ENCODE measurements at places on chromosomes 12 and 14.

- DNase-seq, result no peak
These were observed 2.6 kb downstream of the GXYLT1 start for GRCh38 chr12:42141981-42142606.

DNA sequence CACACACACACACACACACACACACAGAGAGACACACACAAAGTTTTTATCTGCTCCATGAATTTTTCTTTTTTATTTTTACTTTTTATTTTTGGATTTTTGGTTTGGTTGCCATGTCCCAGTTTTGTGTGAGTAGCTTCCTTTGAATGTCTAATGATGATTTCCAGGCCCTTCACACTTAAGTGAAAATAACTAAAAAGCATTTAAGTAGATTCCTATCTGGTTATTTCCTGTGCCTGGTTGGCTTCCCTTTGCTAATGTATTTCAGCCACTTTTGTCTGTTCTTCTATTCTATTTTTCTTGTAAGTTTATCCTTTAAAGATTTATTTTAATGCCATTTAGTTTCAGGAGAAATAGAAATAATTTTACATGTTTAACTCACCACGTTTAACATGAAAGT lies 755.4 kb downstream of the SLC6A15 start:
- DNase-seq, result no peak

GRCh38 chr12:124797321-124797720 lies 66.3 kb downstream of the SCARB1 start:
- no peak for DNase-seq

DNA sequence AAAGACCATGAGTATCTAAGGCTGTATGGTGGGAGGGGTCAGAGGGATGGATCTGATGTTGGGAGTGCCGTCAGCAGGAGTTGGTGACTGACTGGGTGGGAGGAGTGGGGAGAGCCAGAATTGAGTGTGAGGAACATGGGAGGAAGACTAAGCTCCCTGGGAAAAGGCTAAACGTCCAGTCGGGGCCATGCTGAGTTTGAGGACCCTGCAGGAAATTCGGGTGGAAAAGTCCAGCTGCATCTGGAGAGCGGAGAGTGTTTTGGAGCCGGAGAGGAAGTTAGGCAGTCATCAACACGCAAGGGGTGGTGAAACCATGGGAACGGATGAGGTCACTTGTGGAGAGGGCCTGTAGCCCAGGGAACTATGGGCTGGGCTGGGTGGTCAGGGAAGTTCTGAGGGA lies 60.9 kb downstream of the ELK3 start:
- DNase-seq, result no peak

DNA sequence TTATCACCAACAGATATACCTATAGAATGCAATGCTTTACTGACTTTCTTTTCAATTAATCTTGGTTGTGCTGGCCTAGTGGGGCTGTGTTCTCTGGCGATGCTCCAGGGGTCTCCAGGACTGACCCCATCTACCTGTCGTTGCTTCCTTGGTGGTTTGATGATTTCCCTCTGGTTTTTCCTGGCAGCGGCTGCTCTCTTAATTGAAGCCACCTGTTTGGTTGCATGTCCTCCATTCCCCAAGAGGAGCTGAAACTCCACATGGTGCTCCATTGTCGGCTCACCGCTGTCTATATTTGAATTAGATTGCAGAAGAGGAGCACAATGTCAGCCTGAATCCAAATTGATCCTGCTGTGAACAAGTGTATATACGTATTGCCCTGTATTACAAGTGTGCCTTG lies 7.1 kb upstream of the IFNG-AS1 start:
- no peak for DNase-seq

GRCh38 chr14:64704143-64704742 lies at the start of gene PLEKHG3:
Gene PLEKHG3 (plus strand): TSS chr14:64704424. CDS start chr14:64727632, 23,208 bp downstream.
- peak; percentile 93 for DNase-seq

- DNase-seq, result no peak
These were observed 82.6 kb downstream of the SCARB1 start for GRCh38 chr12:124780752-124781685.

- no peak for DNase-seq
These were observed 883 bp downstream of the FOXJ2 start for GRCh38 chr12:8033153-8034044.

DNA sequence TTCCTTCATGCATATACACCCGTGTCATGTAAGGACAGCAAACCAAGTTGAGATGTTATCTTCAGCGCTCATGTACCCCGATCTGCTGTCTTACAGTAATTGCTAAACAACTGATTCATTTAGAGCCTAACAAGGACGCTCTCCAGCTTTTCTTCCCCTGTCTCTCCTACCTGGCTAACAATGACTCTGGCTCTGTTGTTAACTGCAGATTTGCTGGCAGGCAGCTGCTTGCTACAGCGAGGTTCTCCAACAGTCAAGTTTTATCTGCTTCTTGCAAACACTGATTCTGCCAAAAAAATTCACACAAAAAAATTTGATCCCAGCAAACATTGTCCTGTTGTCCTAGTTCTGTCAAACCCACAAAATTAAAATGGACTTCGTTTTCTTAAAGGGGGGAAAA lies 101.6 kb downstream of the OTX2 start:
- no peak for DNase-seq

GRCh38 chr14:32345311-32345791 lies 16.3 kb downstream of the AKAP6 start:
- DNase-seq, result no peak

GRCh38 chr12:11797317-11797913 lies 147.9 kb downstream of the ETV6 start:
- no peak for DNase-seq

GRCh38 chr12:120692524-120693033 lies 5.6 kb downstream of the MLEC start:
- no peak for DNase-seq

DNA sequence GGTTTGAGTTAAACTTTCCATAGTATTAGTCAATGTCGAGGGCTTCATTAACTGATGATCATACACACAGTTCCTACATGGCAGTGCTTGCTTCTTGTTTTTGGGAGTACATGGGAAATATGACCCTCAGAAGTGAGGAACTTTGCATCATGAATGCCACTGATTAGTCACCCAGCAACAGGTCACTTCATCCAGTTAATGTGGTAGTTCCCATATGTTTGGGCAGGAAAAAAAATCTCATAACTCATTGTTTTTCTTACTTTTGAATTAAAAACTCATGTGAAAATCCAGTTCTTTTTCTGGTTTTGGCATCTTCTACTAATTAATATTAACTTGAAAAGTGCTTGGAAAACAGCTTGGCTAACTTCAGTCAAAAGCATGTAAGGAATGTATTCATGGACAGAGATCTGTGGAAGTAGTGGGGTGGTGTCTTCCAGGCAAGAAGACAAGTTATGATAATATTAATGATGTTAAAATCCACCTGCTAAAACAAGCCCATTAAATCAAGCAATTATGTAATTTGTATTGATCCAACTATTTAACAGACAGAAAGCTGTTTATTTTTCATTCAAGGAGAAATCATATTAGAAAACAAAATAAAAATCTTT lies 309.1 kb upstream of the NAV3 start:
- DNase-seq, result no peak

- DNase-seq, result no peak
These were observed 6.2 kb upstream of the KRT86 start for GRCh38 chr12:52268212-52268611.

DNA sequence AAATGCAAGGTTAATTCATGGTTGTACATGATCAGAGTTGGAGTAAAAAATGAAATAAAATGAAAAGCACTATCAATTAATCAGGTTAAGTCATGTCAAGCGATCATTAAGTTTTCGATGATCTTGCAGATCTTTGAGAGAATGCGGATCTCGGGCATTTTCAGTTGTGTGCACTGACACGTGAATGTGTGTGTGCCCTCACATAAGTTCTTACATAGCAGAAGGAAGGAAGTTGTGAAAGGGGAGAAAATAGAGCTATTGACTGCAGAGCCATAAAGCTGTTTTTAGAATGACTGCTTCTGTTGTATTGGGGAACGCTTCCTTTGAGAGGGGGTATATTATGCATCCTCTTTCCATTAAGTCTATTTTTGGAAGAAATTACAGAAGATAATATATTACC lies 101.3 kb downstream of the HMGA2 start:
- DNase-seq, result no peak

GRCh38 chr12:118827047-118827446 lies 154.3 kb upstream of the SRRM4 start:
- DNase-seq, result no peak

DNA sequence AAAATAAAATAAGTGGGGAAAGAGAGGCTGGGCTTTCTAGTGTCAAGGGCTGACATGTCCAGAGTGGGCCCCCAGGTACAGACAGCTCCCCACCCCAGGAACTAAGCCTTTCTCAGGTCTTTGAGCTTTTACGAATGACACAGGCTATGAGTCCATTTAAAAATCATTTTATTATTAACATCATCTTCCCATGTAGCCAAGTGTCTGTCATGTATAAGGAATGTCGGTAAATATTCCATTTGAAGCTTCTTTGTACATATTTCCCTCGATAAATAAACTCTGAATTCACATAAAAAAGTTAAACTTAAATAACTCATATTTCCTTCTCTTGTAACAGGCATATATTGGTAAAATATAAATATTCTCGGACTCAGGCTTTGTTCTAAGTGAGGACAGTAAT lies 143.6 kb downstream of the CALM1 start:
- no peak for DNase-seq

All from right lobe of liver (tissue), 6 donors.